ENCODE measurements at places on chromosomes 2 and 18.

DNA sequence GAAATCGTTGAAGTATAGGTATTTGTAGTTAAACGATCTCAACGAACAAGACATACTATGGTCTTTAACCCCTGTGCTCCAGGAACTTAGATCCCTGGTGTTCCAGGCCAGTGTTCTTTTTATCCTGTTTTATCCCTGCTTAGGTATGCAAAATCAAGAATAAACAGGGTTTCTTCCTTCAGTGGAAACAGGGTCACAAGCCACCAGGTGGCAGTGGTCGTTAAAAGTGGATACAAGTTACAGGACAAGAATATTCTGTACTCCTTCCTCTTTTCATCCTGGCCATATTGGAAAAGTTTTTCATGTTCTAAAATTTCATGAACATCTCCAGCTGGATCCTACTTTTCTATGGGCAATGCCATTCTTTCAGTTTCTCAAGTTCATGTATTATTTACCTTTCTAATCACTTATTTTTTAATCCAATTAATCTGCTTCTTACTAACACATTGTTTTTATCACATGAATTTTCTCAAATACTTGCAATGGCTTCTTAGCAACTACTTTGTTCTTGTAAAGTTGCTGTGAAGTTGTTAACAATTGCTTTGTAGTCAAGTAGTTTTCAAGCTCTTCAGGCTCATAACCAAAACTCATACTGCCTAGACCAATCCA lies 16.4 kb upstream of the HNMT start:
- no peak for DNase-seq

DNA sequence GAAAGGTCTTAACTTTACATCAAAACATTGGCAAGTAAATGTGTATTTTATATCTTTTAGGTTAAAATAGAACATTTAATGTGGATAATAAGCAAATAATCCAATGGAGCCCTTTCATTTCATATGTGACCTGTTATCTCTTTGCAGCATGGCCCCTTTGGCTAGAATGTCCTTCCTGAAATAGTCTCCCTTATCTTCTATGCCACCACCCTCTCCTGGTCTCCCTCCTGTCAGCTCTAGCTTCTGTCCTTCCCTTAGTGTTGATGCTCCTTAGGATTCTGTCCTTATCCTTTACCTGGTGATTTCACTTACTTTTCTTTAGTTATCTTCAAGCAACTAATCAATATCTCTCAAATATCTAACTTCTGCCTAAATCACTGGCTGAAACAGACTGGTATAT lies 87.1 kb upstream of the TFCP2L1 start:
- no peak for DNase-seq

GRCh38 chr18:30970196-30970816 lies 72.2 kb downstream of the DSC3 start:
- DNase-seq = peak; percentile 12

DNA sequence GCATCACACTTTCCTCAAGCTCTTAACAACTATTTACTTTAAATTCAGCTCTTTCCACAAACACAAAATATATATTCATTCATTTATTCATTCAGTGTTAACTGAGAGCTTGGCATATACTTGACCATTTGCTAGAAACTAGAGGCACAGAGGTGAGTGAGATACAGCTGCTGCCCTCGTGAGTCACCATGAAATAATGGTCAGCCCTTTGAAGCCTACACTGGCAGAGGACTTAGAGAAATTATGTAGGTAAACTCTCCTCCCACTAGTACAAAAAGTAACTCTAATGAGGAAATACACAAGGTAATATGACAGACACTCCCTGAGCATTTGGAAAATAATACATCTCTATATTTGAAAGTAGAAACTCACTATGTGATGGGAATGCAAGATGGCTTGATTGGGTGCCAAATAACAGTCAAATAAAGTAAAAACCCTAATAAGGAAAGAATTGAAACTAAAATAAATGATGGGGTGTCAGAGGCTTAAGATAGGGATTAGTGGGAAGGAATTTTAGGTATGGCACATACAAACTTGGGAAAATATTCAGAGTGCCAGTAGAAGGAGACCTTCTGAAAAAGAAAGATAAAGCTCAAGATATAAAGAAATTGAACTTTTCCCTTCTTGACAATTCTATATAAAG lies 61.1 kb downstream of the ANTXR1 start:
- DNase-seq = no peak

- no peak for DNase-seq
Observed at GRCh38 chr2:161780881-161781280, 156.7 kb downstream of the SLC4A10 start.

- DNase-seq = no peak
Observed at GRCh38 chr2:233448220-233448559, 93.9 kb downstream of the DGKD start.

DNA sequence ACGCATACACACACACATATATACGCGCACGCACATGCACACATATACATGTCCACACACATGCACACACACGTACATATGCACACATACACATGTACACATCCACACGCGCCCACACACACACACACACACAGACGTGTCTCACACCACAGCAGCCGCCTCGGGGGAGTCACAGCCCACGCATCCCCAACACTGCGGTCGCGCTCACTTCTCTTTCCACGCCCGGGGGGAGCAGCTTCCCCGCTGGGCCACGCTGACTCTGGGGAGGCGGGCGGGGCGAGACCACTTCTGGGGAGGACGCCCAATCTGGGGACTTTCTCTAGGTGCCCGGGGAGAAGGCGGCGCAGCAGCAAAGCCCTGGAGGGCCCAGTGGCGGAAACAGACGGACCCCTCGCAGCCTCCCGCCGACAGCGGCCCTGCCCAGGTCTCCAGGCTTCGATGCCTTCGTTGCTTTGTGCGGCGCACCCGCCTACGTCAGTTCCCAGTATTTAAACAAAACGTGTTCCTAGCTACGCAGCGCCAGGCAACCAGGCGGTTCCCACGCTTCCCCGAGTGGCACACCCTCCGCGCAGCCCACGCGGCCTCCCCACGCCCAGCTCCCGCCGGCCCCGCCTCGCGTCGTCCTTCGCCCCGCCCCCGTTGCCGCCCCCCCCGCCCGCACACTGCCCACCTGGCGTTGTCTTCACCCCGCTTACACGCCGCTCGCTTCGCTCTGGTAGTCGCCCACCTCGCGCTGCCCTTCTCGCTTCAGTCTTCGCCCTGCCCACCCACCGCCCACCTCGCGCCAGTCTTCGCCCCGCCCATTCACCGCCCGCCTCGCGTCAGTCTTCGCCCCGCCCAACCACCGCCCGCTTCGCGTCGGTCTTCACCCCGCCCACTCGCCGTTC lies 810 bp upstream of the RBFA start:
- DNase-seq = peak; percentile 4

GRCh38 chr2:203543898-203544328 lies 8.8 kb upstream of the RAPH1 start:
- no peak for DNase-seq

GRCh38 chr2:232075859-232076258 lies 114.3 kb downstream of the DIS3L2 start:
- DNase-seq = no peak

DNA sequence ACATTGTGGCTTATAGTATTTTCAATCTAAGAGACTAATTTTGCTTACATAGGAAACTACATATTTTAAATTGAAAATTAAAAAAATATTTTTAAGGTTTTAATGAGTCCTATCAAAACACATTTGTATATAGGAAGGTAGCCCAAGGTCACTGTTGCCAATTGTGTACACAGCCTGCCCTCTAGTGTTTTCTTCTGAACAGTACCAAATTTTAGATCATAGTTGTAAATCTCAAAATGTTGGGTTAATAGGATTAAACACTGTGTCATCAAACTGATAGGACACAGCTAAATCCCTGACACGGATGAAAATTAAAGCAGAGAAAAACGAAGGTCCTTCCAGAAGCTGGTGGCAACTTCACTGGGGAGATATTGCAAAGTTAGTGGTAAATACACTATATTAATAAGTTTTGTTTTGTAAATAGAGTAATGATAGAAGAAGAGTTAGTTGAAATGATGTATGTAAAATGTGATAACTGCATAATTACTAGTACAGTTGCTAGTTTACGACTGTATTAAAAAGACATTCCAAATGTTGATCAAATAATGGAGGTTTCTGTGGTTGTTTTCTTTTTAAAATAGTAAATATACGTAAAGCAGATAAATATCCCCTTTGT lies 19.7 kb downstream of the CLUL1 start:
- peak; percentile 26 for DNase-seq

- no peak for DNase-seq
Observed at GRCh38 chr2:18924886-18925285, 335.5 kb upstream of the NT5C1B start.

DNA sequence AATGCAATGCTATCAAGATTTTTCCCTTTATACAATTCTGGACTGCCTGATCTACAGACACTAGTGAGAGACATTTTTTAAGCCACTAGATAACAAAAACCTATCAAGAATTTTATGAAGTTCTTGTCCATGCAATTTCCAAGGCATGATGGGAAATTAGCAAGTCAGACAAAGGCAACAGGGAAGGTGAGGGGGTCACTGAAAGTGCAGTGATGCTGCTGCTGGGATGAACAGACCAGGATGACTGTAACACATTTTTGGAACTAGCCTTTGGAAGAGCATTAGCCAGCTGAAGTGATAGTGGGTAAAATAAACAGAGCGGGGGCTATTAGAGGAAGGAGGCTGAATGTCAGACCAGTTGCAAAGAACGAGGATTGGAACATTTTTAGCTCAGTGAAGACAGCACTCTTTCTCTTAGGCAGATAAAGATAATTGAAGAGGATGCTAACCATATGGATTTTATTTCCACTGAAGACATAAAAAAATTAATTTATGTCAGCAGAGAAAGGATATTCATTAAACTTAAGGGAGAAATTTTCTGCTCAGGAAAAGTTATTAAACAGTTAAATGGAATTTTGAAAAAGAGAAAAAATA lies 17.9 kb downstream of the NRXN1 start:
- no peak for DNase-seq

GRCh38 chr2:224357098-224357901 lies 44.6 kb downstream of the FAM124B start:
- peak; percentile 39 for DNase-seq

DNA sequence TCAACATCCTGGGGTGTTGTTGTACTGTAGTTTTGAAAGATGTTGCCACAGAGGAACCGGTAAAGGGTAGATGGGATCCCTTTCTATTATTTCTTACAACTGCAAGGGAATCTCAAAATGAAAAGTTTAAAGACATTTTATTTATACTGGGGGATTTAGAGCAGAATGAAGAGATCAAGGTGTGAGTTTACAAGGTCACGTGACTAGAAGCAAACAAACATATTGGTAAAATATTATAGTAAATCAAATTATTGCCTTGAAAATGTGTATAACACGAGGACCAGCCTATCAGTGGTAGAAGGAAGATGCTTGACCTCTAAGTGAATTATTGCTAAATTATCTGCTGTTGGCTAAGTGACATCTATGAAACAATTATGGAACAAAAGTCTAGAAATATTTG lies 97.2 kb downstream of the SMIM21 start:
- no peak for DNase-seq

DNA sequence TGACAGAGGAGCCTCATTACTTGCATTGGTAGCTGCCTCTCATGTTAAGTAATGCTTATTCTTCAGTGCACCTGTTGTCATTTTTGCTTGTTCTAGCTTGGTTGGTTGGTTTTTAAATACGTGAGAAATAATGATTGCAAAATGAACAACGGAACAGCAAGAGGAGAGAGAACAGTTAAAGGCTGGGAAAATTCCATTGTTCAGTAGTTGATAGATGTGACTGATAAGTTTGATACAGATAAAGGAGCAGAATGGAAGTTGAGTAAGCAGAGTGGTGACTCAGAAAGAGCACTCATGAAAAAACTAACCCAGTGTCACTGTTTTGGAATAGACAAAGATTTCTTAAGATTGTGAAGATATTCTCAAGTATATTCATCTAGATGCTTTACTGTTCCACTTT lies 50.5 kb downstream of the MTA3 start:
- DNase-seq = no peak

DNA sequence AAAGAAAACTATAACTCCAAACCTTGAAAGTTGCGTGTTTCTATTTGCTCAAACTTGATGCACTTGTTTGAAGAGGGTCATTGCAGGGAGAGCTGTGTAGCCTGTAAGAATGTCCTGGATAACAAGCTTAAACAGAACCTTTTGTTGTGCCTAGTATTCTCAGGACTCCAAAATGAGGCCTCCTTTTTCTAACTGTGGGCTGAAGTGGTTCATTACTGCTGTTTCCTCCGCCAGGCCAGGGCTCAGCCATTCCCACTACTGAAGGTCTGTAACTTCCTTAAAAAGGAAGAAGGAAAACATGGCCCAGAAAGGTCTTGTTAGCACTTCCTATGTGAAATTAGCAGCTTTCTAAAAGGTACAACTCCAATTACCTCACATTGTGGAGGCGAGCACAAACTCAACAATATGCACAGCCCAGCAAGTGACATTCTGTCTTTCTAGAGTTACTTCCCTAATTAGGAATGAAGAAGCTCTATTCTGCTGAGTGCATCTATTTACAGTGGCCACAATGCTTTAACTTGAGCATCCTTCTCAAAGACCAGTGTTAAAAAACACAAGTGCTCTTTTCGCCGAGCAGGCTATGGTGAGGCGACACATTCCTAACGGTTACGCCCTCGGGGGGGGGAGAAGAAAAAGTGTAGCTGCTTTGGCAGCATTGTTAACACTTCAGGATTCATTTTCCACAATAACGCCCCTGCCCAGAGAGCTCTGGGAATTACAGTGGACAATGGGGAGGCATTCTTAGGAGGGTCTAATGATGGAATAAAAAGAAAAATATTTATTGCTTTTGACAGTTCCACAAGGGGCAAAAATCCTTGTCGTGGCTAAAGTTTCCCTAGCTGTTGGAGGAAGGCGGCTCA lies 136.9 kb upstream of the SIX3 start:
- DNase-seq = no peak

DNA sequence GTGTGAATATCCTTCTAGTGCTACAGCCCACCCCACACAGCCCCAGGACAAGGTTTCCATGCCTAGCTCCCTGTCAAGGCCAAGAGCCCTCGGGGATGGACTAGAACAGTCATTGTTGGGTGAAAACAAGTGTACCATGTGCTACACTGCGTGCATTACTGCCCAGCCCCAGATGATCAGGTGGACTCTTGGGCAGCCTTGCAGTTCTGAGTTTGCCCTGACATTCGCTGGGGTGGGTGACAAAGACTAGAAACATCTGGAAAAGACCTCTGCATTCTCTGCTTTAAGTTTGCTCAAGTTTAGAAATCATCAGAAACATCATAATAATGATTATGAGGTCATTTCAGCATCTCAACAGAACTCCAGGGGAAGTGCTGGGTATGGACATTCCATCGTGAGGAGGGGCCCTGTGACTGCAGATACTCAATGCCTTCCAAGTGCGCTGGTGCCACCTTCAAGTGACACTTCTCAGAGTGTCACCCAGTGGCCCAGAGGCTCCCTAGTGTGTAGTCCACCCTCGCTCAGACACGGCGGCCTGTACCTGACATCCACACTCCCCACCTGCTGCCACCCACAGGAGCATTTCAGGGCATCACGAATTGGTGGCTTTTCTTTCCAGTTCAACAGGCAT lies 5.3 kb upstream of the PXDN start:
- DNase-seq = no peak

GRCh38 chr2:207230261-207231105 lies 64.7 kb upstream of the KLF7 start:
- DNase-seq = peak; percentile 35
